M059J (cell line): ENCODE measurements at places on chromosomes 11 and 22. TPM values are rescaled to one million over a fixed set of nuclear protein-coding genes. Genes with fewer than 3 reads are reported as not detected.

OR2D2 gene
- total RNA-seq = not detected in 2 replicates

DNA sequence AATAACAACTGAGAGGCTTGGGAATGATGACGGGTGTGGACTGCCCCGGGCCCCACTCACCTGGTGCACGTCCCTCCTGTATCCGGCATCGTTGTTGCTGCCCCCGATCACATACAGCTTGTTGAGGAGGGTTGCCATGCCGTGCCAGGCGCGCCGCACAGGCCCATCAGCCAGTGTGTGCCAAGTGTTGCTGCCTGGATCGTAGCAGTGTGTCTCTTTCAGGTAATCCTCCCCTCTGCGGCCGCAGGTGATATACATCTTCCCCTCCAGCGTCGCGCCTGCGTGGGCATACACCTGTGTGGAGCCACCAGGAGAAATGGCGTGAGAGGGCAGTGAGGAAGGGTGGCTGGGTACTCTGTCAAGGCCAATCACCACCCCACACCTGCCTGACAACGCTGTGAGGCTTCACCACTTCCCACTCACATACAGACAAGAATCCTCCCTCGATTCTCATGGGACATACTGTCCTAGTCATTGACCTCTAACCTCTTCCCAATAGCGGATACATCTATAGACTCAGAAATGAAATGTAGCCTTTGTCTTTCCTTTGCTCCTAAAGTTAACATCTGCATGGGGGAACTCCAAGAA, 8.9 kb upstream of the SCARF2 start:
- DNase-seq = no peak

GRCh38 chr11:130872981-130873380, 43.3 kb downstream of the SNX19 start:
- DNase-seq = peak; percentile 92

- no peak for DNase-seq
Measured at GRCh38 chr22:10741210-10741609, 4786.8 kb upstream of the OR11H1 start.

DNA sequence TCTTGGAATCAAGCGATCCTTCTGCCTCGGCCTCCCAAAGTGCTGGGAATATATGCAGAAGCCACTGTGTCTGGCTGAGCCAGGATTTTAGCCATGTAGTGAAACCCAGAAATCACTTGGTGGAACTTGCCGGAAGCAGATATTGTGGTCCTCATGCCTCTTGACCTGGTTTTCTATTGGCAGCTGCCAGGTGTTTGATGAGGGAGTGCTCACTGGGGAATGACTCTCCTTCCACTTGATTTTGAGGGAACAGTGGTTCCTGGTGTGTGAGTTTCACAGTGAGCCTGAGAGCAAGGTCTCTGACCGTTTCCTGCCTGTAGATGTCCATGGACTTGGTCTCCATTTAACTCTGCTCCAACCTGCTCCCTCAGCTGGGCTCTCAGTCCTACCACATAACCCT, 34.7 kb upstream of the ELF5 start:
- DNase-seq = no peak

GRCh38 chr11:71330996-71331395, 78.6 kb upstream of the SHANK2 start:
- DNase-seq = no peak
